ENCODE measurements at places on chromosomes 1 and 21.

DNA sequence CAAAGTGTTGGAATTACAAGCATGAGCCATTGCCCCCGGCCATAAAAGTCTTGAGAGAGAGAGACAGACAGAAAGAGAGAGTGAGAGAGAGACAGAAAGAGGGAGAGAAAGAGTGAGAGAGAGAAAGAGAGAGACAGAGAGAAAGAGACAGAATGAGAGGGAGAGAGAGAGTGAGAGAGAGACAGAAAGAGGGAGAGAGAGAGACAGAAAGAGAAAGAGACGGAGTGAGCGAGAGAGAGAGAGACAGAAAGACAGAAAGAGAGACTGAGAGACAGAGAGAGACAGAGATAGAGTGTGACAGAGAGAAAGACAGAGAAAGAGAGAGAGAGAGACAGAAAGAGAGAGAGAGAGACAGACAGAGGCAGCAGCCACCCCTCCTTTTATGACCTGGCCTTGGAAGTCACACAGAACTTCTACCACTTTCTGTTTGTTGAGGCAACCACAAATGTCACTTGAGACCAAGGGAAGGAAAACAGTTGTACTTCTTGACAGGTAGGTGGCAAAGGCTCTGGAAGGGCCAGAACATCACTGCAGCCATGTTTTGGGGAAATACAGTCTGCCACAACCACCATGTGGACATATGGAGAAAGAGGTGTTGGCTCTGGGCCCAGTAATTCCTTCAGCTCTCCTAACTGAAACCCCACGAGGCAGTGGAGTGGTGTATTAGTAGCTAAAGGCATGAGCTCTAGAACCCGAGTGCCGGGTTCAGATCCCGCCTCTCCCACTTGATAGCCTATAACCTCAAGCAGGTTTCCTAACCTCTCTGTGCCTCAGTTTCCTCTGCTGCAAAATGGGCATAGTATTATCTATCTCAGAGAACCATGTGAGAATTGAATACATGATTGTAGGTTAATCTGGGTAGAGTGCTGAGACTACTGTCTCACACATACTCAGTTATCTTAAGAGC is 50.6 kb downstream of the TNFRSF8 start:
- no peak for DNase-seq

DNA sequence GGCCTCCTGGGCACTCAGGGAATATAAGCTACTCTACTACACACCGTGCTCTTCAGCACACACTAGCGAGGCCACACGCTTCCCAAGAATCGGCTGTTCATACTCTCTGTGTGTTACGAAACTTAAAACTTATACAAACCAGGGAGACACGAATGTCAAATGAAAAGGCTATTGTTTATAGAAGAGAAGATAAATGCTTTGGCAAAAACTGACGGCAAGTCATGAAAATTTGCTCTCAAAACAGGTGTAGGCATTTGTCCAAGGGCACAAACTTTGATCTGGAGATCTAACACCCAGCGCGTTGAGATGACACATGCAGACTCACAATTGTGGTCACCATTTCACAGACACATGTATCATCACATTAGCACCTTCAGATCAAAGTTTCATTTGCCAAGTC is 46.1 kb downstream of the USP48 start:
- DNase-seq, result no peak

- DNase-seq, result peak; percentile 78
Measured at GRCh38 chr1:226110249-226111097, 48.0 kb downstream of the H3-3A start.

DNA sequence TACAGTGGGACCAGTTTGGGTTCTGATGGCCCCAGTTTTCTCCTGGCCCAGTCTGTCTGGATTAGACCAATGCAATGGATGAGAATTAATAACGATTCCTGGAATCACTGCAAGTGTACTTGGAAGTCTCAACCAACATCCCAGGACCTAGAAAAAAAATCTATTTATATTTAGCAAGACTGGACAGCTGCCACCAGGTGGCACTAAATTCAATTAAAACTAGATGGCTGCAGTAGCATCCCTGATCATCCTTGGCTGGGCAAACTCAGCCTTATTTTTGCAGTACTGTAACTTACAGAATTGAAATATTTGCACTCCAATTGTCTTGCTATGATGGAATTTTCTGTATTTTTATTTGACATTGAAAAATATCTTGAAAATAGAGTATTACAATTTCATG is 165.7 kb downstream of the NCAM2 start:
- peak; percentile 46 for DNase-seq

DNA sequence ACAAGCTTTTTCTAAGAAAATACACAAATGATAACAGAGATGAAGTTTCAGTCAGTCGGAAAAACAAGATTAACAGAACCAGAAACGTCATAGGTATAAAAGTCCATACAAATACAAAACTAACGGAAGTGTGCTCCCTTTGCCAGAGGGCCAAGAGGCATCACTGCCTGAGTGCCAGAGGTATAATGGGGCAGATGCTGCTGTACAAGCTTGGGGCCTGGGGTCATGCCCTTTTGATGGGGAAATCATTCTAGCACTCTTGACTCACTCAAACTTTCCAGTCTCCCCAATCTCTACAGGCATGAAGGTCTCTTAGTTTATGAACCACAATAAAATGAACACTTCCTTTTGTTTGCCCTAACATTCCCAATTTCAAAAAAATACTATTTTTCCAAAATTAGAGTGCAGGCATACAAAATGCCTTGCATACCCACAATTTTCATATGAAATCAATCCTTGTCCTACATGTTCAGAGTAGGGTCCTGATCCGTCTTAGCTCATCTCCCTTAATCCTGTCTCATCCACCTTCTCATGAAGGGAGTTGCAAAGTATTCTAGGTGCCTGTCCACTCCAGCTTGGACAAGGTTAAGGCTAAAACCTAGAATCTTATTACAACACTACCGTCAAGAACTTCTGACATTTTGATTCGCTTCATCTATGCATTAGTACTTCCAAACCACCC is 1.5 kb downstream of the RPL22 start:
- DNase-seq, result no peak

DNA sequence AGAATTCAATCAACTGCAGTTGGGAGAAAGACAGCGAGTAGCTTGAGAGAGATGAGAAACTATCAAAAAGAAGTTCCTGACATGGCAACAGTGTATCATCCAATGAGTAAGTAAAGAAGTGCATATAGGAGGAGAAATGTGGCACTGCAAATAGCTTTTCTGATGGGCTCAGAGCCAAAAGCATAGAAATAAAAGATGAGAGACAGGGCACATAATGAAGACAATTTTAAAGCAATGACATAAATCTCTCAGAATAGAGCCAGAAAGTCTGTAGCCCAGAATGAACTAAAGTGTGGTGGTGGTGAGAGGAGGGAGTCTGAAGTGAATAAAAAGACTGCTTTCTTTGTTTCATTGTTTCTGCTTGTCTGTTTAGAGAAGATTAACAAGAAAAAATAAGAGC is 34.3 kb downstream of the TNFSF18 start:
- no peak for DNase-seq

DNA sequence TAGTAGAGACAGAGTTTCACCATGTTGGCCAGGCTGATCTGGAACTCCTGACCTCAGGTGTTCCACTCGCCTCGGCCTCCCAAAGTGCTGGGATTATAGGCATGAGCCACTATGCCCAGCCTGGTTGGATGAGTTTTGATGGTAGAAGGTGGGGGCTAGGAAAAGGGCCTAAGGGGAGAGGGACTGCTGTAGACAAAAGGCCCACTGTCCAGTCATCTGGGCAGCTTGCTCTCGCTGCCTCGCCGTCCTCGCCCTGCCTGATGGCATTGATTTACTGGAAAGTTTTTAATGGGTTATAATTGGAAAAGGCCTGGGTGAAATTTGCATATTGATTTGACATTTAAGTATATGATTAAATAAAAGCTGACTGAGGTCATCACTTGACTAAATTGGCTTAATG is 175.1 kb upstream of the CSF3R start:
- DNase-seq, result no peak

GRCh38 chr21:26064506-26064905 is 106.1 kb downstream of the APP start:
- DNase-seq, result peak; percentile 14

- DNase-seq, result no peak
Measured at GRCh38 chr1:9068981-9069325, 482 bp downstream of the SLC2A5 start.

DNA sequence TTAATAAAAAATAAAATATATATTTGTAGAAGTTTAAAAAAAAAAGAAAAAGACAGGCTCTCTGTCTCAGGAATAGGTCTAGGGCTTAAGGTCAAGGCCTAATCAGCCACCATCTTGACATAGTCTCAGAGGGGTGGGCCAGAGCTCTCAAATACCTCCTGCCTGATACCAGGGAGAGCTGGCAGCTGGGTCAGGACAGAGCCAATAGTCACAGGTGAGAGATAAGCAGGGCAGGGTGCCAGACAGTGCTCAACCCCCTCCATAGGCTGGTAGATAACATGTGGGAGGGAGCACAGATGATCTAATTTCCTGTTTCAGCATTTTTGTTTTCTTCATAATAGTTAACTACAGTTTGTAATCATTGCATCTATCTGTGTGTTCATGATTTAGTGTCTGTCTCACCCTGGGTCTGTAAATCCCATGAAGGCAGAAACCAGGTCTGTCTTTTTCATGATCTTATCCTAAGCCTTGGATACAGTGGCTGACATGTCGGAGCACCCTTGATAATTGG is 152.0 kb upstream of the GRIK3 start:
- DNase-seq, result no peak

- peak; percentile 92 for DNase-seq
Measured at GRCh38 chr1:23168445-23169194, at the start of gene LUZP1. Gene LUZP1, minus strand, starts transcription at chr1:23168856.

GRCh38 chr1:168050307-168050706 is 86.4 kb downstream of the GPR161 start:
- no peak for DNase-seq

DNA sequence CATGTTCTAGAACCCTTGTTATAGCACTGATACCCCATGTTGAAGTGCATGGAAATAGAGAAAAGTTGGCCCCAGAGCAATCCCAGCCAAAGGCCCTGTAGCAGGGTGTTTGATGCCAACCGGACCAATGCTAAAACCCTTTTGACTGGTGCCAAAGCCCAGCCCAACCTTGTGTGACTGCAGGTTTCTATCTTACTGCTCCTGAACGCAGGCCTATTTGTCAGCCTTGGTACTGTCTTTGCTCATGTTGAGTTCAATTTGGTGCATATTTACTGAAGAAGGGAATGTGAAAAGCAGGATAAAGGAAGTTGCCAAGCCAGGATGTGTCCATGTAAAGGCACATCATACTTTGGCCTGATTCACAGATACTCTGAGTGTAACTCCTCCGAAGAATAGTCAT is 51.7 kb upstream of the NFASC start:
- no peak for DNase-seq

DNA sequence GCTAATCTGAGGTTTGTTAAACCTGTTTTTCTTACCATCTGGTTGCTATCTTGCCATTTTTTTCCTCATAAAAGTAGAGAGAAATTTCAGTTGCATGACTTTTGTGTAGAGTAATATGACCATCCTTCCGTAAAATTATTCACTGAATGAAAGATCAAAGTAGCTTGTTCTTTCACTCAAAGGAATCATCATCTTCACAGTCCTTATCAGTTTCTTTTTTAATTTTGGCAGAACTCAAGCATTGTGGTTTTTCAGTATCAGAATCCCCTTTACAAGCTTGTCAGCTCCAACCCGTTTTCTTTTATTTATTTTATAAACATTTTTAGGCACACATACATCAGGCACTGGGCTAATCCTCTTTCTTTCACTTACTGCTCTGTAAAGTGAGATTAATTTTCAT is 91.7 kb downstream of the UBE2U start:
- DNase-seq, result no peak

- DNase-seq, result no peak
Measured at GRCh38 chr1:206967096-206967849, 3.0 kb downstream of the FCAMR start.

GRCh38 chr1:215054266-215054665 is 28.3 kb upstream of the KCNK2 start:
- DNase-seq, result no peak

DNA sequence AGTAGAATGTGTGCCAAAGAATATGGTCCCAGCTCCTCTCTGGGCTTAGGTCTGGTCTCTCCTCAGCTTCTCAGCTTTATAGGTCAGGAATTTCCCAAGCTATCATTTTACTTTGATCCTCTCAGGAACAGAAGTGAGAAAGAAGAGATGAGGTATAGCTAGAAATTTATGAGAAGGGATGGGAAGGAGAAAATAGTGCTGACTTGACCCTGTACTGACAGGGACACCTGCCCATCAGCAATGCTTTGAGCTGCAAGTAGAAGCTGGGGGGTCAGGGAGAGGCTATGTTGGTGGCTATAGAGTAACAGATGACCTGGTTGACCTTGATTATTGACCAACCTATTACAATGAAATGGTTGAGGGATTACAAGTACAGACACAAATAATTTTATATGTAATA is 75.0 kb downstream of the XCL2 start:
- DNase-seq, result no peak

- no peak for DNase-seq
Measured at GRCh38 chr1:105544475-105544874, 1512.0 kb upstream of the PRMT6 start.

DNA sequence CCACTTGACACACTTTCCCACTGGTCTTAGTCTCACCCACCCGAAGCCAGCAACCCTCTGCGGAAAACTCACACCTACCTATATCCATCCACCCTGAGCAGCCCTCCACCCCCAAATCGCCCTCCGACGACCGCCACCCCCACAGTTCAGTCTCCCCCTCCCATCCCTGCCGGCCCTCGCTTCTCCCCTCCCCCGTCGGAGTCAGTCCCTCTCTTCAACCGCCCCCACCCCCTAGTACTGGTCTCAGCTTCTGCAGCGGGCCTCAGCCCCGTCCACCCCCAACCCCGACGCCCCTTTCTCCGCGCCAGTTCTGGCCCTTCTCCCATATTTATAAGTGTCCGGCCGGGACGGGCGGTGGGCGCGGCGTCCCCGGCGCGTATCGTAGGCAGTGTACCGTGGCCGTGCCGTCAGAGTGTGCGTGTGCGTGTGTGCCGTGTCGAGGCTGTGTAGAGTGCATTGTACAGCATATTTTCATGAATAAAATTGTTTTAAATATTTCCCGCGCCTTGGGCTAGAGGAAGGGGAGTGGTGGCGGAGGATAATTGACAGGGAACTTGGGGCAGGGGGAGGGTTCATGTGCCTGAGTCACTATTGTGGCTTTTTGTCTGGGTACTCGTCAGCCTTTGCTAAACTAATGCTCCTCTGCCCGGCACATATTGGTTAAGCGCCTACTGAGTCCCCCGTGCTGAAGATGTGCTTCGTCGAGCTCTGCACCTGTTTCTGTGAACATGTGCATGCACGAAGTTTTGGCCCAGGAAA is 22.0 kb downstream of the FOXO6 start:
- peak; percentile 48 for DNase-seq

Measured in iPS-NIHi11 (cell line).